ENCODE measurements at places on chromosomes 2 and 18. TPM values are rescaled to one million over a fixed set of nuclear protein-coding genes. Genes with fewer than 3 reads are reported as not detected.

DNA sequence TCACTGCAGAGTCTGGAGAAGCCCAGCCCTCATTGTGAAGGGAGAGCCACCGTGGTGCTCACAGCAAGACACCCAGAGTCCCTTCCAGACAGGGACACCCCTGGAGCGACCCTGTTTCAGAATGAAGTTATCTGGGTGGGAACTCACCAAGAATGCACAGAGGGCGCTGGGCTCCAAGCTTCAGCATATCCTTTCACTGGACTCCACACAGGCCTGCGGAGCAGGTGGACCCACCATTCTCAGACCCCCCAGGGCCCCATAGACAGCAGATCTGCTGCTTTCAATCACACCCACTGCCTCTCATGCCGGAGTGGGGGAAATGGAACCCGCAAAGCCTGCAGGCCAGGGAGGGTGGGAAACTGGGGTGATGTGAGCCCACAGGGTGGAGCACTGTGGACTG lies 87.8 kb downstream of the RRM2 start:
- no peak for DNase-seq

- no peak for DNase-seq
These were observed 50.7 kb downstream of the DAPL1 start for GRCh38 chr2:158845859-158846258.

DNA sequence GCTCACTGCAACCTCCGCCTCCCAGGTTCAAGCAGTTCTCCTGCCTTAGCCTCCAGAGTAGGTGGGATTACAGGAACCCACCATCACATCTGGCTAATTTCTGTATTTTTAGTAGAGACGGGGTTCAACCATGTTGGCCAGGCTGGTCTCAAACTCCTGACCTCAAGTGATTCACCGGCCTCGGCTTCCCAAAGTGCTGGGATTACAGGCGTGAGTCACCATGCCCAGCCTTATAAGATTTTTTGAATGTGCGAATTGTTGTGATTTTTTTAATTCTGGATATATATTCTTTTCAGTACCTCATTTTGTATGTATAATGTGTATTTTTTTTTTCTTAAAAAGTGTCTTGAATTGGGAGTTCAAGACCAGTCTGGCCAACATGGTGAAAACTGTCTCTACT lies 42.0 kb upstream of the CCDC150 start:
- no peak for DNase-seq

CIDEA gene
- polyA plus RNA-seq = not detected

Data from small intestine (tissue), 16 donors.